Stimulated activated CD4-positive, alpha-beta T cell treated with anti-CD3 and anti-CD28 coated beads, TNF-alpha, amount 100 ng/mL, for 1 hour (primary cell): ENCODE measurements at places on chromosomes 1 and 21.

DNA sequence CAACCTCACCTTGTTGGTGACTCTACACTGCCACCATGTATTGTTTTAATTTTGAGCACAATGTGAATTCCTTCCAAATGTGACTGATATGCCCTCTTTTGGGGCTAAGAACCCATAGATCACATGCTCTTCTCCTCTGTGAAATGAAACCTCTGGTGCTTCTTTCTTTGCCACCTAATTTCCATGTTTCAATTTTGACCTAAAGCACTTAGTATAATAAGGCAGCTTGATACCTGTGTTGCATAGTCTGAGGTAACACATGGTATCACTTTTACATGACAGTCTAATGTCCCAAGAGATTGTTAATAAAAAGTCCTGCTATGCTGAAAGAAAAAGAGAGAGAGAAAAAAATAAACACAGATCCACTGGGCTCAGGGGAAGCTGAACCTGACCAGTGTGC, 24.2 kb downstream of the CLEC20A start:
- DNase-seq = no peak

- no peak for DNase-seq
These were observed 1.5 kb downstream of the TRIM62 start for GRCh38 chr1:33180226-33180910.

DNA sequence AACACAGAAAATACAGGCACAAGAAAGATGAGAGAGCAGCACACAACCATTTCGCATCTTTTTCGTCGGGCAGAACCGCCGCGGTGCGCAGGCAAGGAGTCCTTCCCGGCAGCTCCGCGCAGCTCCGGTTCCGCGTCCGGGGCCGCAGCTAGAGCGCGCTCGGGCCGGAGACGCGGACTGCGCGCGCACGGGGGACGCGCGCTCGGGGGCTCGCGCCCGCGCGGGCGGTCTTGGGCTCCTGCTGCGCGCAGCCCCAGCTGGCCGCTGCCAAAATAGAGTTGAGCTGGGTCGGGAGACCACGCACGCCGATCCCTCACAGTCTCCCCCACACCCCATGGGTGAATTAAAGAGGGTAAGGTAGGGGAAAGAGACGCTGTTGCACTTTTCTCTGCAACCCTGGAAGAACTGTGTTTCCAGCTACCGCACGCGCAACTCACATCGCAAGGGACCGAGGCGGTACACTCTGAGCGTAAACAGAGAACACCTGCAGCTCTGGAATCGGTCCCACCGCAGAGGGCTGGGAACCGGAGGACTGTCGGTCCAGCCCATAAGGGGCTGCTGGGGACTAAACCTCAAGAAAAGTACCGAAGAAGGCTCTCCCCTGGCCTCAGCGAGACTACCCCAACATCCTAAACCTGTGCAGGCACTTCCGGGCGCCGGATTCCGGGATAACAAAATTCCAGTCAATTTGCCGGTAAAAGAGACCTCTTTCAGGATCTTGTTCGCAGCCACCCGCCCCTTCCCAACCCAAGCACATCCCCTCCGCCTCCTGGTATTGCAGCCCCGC, 1.7 kb downstream of the NR5A2 start:
- DNase-seq = no peak

DNA sequence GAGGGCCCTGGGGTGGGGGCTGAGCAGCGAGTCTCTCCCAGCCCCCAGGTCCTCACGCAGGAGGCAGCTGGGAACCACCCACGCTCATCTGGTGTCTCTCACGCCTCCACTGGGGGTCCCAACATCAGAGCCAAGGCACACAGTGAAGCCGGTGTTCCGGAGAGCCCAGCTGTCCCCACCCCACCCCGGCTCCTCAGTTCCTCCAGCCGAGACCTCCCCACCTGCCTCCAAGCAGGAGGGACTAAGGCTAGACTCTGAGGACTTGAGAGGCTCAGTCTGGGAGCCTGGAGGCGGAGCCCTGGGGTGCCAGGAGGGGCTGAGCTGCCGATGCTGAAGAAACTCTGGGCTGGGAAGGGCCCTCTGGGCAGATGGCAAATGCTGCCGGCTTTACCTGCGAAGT, 1.6 kb upstream of the HPCA start:
- no peak for DNase-seq

DNA sequence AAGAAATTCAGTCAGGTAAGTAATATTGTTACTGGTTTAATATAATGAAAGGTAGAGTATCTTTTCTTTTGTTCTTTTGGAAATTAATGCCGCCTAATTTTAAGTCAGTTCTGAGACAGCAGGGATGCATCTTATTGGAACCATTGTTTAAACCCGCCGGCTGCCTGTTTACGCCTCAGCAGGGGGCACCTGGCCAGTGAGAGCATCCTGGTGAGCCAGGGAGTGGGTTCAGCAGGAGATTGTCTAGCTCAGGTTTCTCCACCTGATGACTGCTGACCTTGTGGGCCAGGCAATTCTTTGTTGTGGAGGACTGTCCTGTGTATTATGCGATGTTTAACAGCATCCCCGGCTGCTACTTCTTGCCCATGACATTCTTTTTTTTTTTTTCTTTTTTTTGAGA, 30.2 kb downstream of the CHAF1B start:
- DNase-seq = no peak

- no peak for DNase-seq
These were observed 141.8 kb downstream of the DYRK1A start for GRCh38 chr21:37508341-37508740.

GRCh38 chr1:236009191-236009590, 55.7 kb downstream of the NID1 start:
- no peak for DNase-seq

- no peak for DNase-seq
These were observed 2.3 kb downstream of the FUBP1 start for GRCh38 chr1:77976433-77977076.
